HFFc6 (cell line): ENCODE measurements at places on chromosomes 3 and 15. TPM values are rescaled to one million over a fixed set of nuclear protein-coding genes. Genes with fewer than 3 reads are reported as not detected.

The TIPIN gene
- 8.5 to 15.7 TPM (median 14.6 TPM) in 3 replicates for total RNA-seq

The EFCAB12 gene
- total RNA-seq = not detected in 3 replicates

GRCh38 chr3:23130406-23130805, 72.7 kb upstream of the UBE2E2 start:
- DNase-seq = no peak

DNA sequence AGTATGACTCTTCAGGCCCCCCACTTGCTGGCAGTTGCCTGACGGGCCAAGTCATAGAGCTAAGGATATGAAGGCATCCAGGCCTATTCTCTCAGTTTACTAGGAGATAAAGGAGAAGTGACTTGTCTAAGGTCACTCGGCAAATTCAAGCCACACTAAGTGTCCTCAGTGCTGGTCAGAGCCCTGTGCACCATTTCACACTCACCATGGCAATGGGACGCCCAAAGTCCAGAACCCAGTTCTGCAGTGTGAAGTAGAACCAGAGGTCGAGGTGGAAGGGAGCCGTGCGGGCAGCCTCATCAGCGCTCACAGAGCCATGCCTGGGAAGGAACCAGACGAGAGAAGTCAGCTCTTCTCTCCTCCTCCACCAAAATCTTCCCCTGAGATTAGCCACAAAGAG, 11.2 kb downstream of the CLN6 start:
- DNase-seq = no peak

DNA sequence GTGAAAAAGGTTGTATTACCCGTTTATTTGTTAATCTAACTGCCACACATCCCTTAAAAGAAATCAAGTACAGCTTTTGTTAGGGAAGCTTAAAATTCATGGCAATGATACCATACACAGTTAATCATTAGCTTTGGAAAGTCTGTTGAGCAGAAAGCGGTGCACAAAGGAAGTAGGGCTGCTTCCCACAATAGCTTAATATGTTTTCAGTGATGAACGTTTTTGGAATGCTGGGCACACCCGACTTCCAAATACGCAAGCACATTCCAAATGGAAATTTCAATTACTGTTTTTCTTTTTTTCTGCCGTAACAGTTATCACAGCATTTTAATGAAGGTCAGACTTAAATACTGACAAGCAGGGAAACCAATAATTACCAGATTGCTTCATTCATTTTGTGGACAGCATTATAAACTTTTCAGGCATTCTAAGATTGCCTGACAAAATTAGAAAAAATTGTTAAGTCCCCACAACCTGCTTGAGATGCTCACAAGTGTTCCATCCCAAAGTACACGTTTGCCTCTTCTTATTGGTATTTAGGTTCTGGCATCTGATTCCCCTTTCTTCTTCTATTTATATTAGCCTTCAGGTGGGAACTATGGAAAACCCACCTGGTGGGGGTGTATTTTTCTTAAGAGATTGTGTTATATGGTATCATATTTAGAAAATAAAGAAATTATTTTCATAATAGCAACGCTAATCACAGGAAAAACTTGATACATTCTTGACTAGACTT, 1.1 kb upstream of the ECT2 start:
- DNase-seq = peak; percentile 92

DNA sequence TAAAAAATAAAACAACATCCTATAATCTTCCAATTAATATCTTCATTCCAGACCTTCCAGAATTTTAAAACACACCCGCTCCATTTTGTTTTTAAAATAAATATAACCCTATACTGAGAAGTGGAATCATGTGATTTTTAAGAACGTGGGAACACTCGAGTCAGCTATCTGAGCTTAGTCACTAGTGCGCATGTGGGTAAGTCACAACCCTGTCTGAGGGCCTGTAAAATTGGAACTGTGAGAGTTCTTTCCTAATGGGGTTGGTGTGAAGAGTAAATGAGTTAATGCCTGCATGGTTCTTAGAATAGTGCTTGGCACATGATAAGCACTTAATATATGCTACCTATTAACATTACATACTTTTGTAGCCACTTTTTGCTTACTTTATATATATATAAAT, 19.9 kb upstream of the POLR2M start:
- DNase-seq = no peak

- DNase-seq = no peak
Observed at GRCh38 chr15:69661446-69661845, 208.8 kb downstream of the RPLP1 start.

- DNase-seq = peak; percentile 73
Observed at GRCh38 chr3:175585898-175586297, 726.8 kb downstream of the NAALADL2 start.
